Effector CD8-positive, alpha-beta T cell (primary cell): ENCODE measurements at places on chromosomes 1 and 21.
A peak's percentile ranks its signal among the peaks of the same experiment; 100 is the strongest.

DNA sequence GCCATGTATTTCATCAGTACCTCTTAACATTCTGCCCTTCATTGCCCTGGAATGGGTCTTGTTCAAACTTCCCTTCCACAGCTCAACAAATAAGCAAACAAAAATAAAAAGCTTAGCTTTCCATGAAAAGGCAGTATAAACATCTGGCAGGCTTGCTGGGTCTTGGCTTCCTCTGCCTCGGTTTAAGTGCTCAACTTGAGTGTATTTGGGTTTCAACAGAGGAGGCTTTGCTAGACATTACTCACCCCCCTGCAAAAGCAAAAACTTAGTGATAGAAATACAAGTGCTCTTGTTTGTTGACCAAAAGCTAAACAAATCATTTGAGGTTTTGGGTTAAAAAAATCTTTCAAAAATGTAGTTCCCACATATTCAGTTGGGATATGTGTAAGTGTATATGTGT is 518.5 kb downstream of the PLPP3 start:
- no peak for DNase-seq

GRCh38 chr1:24286246-24287010 is 32.7 kb upstream of the GRHL3 start:
- no peak for DNase-seq

GRCh38 chr1:117271959-117272358 is 61.2 kb upstream of the VTCN1 start:
- DNase-seq: no peak

DNA sequence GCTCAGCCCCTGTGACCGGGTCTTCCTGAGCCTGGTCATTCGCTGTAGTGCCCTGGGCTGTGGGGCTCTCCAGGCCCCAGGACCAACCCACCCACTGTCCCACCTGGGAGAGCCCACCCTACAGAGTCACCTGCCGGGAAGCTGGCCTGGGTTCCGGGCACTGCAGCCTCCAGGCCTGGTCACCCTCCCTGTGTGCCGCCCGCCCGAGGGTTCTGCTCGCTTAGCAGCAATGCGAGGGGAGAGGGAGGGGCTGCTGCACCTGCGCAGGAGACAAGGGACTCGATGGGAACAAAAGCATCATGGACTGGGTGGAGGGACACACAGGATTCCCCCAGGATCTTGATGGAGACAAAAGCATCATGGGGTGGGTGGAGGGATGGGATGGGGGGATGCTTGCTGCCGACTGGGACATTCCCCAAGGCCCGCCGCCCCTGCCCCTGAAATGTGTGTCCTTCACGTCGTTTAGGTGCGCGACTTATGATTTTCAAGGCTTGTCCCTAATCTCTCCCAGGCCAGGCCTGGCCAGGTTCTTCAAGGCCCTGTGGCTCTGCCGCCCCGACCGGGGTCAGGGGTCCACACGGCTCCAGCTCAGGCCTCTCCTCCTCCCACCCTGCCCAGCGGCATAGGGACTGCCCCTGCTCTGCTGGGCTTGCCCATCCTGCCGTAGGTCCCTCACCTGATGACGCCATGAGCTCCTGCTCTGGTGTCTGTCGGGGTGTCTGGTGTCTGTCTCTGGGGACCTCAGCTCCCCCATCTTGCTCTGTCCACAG is 1.7 kb downstream of the KRTAP10-8 start:
- DNase-seq: no peak

GRCh38 chr21:36450511-36450910 is 29.4 kb downstream of the CLDN14 start:
- DNase-seq: no peak

DNA sequence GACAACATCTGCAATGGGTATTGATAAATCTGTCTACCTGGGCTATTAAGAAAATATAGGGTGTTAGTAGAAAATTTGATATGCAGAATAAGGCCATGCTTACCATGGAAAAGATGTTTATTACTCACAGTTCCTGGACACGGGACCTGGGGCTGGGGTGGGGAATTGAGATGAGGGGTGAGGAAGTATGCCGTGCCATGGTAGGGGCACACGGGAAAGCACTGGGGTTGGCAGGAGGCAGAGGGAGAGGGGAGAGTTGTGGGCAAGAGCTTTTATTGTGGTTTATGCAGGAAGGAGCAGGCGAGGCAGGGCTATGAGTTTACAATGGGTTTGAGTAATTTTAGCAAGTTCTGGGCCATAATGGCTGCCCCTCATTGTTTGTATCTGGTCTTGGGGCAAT is 493.8 kb downstream of the SIPA1L2 start:
- no peak for DNase-seq

GRCh38 chr1:113982949-113983348 is 3.7 kb downstream of the OLFML3 start:
- no peak for DNase-seq

DNA sequence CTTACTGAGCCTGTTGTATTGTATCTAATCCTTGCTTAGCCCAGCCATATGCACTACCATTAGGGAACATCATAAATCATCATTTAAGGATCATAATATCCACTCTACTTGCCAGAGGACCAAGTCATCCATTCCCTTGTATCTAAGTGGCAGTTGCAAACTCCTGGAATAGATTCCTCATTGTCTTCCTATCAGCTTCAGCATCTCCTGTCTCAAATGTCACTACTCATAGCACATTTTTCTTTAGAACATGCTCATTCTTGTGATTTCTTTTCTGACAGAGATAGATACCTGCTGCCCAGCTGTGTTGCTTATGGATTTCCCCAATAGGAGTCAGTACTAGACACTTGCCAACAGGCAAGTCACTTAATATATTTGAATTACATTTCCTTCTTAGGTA is 84.3 kb downstream of the OLFML3 start:
- no peak for DNase-seq

- DNase-seq: peak; percentile 78
These were observed at the start of gene RIT1 for GRCh38 chr1:155911156-155912055. RIT1 (minus strand) TSS chr1:155911349; CDS start chr1:155910761, 588 bp downstream.

DNA sequence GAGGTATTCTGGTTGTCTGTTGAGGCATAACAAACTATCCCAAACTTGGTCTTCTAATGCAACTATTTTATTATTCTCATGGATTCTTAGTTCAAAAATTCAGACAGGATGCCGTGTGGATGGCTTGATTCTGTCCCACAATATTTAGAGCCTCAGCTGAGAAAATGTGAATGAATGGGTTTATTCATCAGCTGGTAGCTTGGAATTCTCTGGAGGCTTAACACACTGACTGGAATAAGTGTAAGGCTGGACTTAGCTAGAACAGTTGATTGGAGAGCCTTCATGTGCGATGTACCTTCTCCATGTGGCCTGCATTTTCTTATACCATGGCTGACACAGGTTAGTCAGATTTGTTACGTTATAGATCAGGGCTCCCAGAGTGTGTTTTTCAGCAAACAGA is 30.8 kb downstream of the TNNI3K start:
- no peak for DNase-seq

DNA sequence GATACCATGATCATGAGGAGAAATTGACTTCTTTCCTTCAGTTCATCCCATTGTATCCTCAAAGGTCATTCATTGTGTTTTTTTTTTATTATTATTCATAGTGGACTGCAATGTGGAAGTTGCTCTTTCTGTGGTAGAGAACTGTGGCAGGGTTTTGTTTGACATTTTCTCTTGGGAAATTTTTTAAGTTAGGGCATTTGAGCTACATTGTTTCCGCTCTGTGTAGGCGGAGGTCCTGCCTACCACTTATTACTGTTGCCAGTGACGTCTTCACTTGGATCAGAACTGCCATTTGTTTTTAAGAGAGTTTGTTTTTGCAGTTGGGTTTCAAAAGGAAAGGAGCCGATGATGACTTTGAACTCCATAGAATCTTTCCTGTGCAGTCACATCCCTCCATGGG is 287.4 kb upstream of the FMN2 start:
- DNase-seq: no peak

DNA sequence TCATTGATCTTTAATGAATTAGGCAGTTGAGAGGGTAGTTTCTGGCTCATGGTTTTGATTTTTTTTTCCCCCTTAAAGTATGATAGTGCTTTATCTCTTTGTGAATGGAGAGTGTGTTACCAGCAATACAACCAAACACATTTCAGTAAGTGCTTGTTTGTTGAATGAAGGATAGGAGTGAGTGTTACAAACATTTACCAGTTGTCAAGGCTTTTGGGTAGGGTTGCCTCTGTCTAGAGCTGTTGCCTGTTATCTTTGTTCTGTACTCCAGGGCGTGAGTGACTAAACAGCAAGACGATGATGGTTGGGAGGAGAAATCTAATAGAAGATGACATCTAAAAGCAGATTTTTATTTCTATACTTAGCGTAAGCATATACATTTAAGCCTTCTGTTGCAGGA is 21.5 kb downstream of the MAP3K7CL start:
- no peak for DNase-seq

DNA sequence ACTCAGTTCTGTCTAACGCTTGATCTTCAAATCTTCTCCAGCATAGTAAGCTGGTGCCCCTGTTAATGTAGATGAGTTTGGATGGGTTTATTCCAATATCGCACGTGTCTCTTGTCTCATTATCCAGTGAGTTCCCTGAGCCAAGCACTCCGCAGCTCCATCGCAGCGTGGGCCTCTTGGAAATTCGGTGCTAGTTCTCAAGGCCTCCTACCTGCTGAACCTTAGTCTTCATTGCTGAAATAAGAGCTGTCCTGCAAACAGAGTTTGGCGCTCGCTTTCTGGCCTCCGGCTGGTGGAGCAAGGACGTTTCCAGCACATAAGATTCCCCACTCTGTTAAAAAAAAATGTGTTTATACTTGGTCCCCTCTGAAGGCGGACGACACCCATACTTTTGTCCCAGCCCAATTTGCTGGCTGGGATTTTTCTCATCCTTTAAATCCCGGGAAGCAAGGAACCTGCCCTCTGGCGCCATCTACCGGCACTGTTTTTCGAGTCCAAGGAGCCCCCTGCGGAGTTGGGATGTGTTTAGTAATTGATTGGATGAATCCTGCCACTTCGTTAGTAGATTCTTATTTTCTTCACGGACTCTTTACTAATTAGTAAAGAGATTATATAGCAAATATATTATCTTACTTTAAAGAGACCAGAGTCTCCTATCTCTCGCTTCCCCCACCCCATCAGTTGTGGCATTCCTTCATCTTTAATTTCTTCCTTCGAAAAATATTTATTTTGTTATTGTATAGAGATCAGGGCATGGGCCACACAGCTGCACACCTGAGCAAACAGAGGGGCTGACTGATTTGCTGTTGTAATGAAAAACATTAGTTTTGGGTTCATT is 14.7 kb downstream of the JUN start:
- DNase-seq: peak; percentile 22

DNA sequence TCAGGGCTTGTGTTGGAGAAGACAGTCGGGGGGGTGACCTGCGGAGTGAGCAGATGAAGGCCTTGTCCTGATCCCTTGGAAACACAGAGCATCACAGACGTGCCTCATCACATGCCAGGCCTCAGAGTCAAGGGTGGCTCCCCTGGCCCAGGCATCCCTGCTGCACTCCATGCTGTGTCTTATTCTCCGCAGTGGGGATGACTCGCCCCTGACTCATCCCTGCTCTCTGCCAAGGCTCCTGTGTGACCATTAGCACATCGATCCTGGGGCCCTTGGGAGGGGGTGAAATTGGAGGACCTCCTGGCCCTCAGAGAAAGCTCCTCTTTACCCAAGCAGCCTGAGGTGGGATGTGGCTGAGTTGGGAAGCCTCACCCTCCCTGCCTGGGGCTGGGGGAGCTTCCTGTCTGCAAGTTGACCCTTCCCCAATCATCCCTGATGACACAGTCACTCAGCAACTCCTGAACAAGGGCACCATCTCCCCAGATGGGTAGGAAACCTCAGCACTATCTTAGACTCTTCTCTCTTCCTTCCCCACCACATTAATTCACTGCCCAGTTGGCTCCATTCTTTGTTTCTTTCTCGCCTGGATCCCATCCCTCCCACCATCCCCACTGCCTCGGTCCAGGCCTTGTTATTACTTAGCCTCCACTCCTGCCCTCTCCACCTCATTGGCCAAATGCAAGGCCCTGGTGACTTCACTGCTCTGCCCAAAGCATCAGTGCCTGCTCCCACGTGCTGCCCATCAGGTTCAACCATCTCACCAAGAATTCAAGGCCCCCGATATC is 74.6 kb downstream of the CAMK2N1 start:
- DNase-seq: no peak

GRCh38 chr1:217133958-217134856 is 411.0 kb upstream of the ESRRG start:
- no peak for DNase-seq
